ENCODE measurements at places on chromosomes 6 and 20. TPM values are rescaled to one million over a fixed set of nuclear protein-coding genes. Genes with fewer than 3 reads are reported as not detected.

The MAD2L1BP gene
- 57.9 TPM for total RNA-seq

The ZNF334 gene
- total RNA-seq = 1.8 TPM

The RSPO3 gene
- 0.26 TPM for total RNA-seq

The DNPH1 gene
- 117 TPM for total RNA-seq

The FLRT3 gene
- total RNA-seq = 4.8 TPM

The LIN28B gene
- not detected for total RNA-seq

The VSTM2L gene
- total RNA-seq = 6.1 TPM

The HSD17B8 gene
- 16.4 TPM for total RNA-seq

The AHCY gene
- 194 TPM for total RNA-seq

The MAK gene
- 0.24 TPM for total RNA-seq

The EEF1A2 gene
- 1.3 TPM for total RNA-seq

The MATN4 gene
- total RNA-seq = not detected

The RBM24 gene
- 6.1 TPM for total RNA-seq

The RFX6 gene
- total RNA-seq = not detected

The PGC gene
- total RNA-seq = not detected

The TSPO2 gene
- not detected for total RNA-seq

The RIPOR3 gene
- 13.7 TPM for total RNA-seq

The CCN5 gene
- total RNA-seq = 5.0 TPM

The ATP9A gene
- total RNA-seq = 22.1 TPM

The ITPA gene
- 43.6 TPM for total RNA-seq

The COL19A1 gene
- total RNA-seq = 0.96 TPM

The EYA2 gene
- total RNA-seq = 0.24 TPM

The OVOL2 gene
- total RNA-seq = 1.0 TPM

The SULF2 gene
- total RNA-seq = 14.5 TPM

The SLC17A3 gene
- not detected for total RNA-seq

The DLL1 gene
- total RNA-seq = 5.9 TPM

The BCAS1 gene
- total RNA-seq = not detected

The FAM110A gene
- total RNA-seq = 4.7 TPM

The MUC22 gene
- not detected for total RNA-seq

The PEX7 gene
- total RNA-seq = 9.7 TPM

The SIRPG gene
- not detected for total RNA-seq

The ENPP4 gene
- 0.39 TPM for total RNA-seq

The CEP43 gene
- total RNA-seq = 6.1 TPM

The BPIFA1 gene
- total RNA-seq = not detected

The DHX35 gene
- 6.1 TPM for total RNA-seq

The ARHGAP40 gene
- total RNA-seq = 0.91 TPM

The CALHM4 gene
- not detected for total RNA-seq

The MYCT1 gene
- total RNA-seq = 0.48 TPM

The RARS2 gene
- 22.6 TPM for total RNA-seq

The GRIK2 gene
- total RNA-seq = 0.65 TPM

The PREX1 gene
- 2.8 TPM for total RNA-seq

The ABHD16B gene
- total RNA-seq = not detected
